Memory B cell (primary cell): ENCODE measurements at places on chromosomes 7 and 10.

GRCh38 chr10:43307306-43307705 is 40.4 kb upstream of the RASGEF1A start:
- DNase-seq, result no peak

DNA sequence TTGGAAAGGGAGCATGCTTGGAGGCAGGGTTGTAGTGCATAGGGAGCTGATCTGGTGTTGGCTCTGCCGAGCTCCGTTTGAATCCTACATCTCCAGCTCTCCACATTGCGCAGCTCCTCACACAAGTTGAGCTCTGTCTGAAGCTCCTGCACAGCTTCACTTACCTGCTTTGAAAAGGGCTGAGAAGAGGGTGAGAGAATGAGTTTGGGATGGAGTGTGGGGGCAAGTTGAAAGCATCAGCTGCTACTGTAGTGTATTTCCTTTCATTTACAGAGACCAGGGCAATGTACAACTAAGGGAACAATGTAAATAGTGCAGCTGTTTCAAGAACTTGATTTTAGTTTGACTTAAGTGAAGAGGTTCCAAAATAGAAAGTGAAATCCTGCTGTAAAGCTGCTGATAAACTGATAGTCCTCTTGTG is 88.5 kb downstream of the VTI1A start:
- no peak for DNase-seq

DNA sequence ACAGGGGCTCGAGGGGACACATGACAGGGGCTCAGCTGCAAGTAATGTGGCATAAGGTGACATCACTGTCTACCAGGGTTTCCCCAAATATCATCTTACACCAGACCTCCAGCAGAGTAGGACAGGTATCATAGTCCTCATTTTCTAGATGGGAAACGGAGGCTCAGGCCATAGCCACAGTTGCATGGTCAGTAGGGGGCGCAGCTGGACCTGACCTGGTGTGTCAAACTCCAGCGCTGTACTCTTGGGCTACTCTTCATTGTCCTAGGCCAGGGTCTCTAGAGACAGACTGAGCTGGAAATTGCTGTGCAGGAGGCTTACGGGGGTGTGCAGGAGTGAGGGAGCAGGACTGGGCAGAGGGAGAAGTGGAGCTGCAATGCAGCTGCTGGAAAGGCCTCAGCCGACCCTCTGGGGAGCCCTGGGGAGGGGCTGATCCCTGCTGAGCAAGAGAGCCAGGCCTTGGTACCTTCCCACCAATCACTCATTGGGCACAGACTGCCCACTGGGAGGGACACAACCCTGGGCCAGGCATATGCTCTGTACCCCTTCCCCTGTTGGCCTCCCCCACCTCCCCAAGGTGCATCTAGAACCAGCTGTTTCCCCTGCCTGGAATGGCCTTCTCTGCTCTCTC is 89.9 kb downstream of the CDH23 start:
- no peak for DNase-seq

DNA sequence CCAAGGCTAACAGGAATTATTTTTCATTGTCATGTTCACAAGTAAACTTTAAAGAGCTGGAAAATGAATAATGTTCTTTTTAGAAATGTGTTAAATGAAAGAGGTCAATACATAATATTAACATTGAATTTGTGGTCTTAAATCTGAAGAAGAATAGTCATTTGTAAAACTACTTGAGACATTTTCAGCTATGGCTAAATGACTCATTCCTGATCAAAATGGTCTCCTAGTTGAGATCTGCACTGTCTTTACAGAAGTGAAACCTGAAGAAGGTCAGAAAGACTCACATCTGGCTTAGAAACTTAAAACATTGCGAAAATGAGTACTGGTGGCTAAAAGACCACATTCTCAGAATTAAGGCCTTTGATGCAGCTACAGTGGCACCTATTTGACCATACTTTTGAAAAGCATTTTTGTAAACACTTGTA is 5.9 kb downstream of the PIK3CG start:
- peak; percentile 34 for DNase-seq

DNA sequence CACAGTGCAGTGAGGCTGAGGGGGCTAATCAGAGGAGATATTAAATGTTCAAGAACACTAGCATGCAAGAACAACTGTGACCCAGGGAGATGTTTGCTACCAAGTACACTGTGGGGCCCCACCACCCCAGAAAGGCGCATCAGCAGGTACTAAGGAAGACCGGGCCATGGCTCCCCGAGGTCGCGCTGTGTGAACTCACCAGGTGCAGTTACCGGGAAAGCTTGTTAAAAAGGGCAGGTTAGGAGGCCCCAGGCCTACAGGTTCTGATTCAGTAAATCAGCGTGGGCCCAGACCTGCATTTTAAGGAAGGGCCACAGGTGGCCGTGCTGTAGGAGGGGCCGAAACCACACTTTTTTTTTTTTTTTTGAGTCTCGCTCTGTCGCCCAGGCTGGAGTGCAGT is 54.6 kb downstream of the TMEM209 start:
- DNase-seq, result peak; percentile 37

GRCh38 chr7:88664630-88665233 is 94.8 kb upstream of the ZNF804B start:
- no peak for DNase-seq

GRCh38 chr7:100428967-100429636 is 529 bp upstream of the MEPCE start:
- DNase-seq, result peak; percentile 100

- DNase-seq, result no peak
These were observed 19.6 kb upstream of the GOLGA7B start for GRCh38 chr10:97830064-97830463.

GRCh38 chr10:49666685-49667084 is 12.8 kb upstream of the C10orf53 start:
- DNase-seq, result no peak

DNA sequence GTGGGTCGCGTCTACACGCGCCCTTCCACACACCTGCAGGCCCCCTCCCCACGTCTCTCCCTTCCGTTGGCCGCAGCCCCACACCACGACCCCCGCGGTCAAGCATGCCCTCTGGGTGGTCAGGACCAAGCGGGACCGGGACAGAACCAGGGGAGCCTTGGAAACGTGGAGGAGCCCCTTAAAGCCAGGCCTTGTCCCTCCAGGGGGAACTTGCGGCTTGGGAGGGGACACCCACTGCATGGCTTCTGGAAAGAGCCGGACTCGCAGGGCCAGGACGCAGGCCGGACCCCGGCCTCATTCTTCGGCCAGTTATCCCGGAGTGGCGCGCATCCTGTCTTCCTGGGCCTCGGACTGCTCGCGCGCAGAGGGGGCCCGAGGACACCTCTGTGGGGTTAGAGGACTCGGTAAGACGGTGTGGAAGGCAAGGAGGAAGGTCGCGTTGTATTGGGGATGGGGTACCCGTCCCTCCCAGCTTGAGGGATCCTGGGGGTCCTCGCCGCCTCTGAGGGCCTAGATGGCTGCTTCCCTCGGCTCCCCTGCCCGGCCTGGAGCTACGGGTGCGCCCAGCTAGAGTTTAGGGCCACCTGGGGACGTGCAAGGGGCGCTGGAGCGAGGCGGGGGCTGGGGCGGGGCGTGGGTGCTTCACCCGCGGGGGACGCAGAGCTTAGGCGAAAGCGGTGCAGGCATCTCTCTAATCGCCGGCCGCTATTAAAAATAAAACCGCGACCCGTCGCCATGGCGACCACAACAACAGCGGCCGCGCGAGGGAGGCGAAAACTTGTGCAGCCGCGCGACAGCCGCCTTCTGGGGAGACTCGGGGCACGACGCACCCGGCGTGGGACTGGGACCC is 1.8 kb upstream of the PDGFA start:
- peak; percentile 24 for DNase-seq

DNA sequence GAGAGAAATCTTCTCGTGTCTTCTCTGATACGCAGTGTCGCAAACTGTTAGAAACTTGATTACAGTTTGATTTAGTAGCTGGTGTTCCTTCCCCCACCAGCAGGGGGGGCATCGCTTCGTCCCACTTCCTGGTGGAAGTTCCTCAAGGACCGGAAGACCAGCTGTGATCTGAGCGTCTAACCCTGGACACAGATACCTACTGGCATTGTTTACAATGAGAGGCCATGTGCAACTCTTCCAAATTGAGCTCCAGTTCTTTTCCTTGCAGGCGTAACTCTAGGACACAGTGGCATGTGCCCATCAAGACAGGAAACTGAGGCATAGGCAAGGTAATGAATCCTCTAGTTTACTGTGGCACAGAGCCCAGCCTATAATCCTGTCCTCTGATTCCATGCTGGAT is 219.0 kb downstream of the CCDC3 start:
- DNase-seq, result peak; percentile 18

DNA sequence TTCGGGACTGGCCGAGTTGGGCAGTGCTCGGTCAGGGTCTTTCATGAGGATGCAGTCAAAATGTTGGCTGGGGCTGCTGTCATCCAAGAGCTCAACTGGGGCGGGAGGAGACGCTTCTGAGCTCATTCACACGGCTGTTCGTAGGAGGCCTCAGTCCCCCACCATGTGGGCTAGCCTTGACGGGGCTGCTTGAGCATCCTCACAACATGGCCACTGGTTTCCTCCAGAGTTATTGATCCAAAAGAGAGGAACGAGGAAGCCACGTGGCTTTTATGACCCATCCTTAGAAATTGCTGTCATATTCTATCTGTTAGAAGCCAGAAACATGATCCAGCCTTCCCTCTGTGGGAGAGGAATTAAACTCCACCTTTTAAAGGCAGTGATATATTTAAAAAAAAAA is 68.1 kb downstream of the GTF2IRD1 start:
- DNase-seq, result no peak

DNA sequence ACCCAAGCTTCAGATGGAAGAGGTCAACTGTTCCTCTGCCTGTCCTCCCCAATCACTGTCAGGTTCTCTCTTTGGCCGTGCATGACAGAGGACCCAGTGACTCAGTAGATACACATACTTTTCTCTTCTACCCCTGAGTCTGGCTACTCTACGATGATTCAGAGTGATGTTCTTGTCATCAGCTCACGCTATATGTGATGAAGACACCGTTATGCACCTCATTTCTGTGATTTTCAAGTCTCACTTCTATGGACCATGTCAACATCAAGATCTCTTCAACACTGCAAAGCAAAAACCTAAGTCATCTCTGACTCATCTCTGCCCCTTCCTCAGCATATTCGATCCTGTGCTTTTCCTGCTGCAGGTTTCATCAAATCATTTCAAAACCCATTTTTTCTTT is 76.6 kb upstream of the DGKI start:
- DNase-seq, result no peak

GRCh38 chr7:132509643-132510042 is 66.6 kb downstream of the PLXNA4 start:
- no peak for DNase-seq
